ENCODE measurements at places on chromosomes 7 and 10. TPM values are rescaled to one million over a fixed set of nuclear protein-coding genes. Genes with fewer than 3 reads are reported as not detected.

HECW1 gene
- total RNA-seq = 2.5 TPM

FRAT1 gene
- 4.5 TPM for total RNA-seq

UNCX gene
- not detected for total RNA-seq

FKBP14 gene
- 8.5 TPM for total RNA-seq

ADRA2A gene
- not detected for total RNA-seq

CLCN1 gene
- total RNA-seq = not detected

ITPRID1 gene
- not detected for total RNA-seq

SLC13A1 gene
- total RNA-seq = not detected

AGBL3 gene
- 0.41 TPM for total RNA-seq

CEP41 gene
- 22.3 TPM for total RNA-seq

HOXA4 gene
- total RNA-seq = 2.9 TPM
